ENCODE measurements at places on chromosomes 7 and 10.

GRCh38 chr10:126013489-126014281 lies 117.3 kb downstream of the FANK1 start:
- DNase-seq: no peak

- no peak for DNase-seq
These were observed 117.1 kb downstream of the LCOR start for GRCh38 chr10:96949039-96949683.

DNA sequence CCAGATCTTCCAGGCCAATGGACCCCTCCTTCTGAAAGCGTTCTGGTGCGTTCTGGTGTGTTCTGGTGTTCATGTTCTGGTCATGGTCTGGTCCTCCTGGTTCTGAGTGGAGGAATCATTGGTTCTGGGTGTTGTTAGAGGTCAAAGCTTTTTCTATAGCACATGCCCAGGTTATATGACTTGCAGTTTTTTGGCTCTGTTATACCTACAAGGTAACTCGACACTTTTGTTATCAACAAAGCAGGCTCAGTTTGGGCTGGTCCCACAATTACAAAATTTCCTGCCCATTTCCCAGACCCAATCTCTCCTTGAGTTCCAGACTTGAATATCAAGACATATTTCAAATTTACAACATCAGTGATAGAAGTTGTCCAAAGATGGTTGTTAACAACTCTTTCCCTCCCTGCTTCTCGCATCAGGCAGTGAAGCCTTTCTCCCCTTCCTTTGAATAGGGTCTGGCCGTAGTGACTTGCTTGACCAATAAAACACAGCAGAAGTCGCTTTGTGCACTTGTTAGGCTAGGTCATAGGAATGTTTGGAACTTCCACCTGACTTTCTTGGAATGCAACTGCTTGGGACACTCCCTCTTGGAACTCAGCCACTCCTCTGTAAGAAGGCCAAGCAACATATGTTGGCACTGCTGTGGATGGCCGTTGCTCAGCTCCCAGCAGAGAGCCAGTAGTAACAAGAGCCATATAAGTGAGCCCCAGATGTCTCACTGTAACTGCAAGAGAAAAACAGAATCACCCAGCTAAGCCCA lies 83.1 kb upstream of the STEAP1B start:
- no peak for DNase-seq

DNA sequence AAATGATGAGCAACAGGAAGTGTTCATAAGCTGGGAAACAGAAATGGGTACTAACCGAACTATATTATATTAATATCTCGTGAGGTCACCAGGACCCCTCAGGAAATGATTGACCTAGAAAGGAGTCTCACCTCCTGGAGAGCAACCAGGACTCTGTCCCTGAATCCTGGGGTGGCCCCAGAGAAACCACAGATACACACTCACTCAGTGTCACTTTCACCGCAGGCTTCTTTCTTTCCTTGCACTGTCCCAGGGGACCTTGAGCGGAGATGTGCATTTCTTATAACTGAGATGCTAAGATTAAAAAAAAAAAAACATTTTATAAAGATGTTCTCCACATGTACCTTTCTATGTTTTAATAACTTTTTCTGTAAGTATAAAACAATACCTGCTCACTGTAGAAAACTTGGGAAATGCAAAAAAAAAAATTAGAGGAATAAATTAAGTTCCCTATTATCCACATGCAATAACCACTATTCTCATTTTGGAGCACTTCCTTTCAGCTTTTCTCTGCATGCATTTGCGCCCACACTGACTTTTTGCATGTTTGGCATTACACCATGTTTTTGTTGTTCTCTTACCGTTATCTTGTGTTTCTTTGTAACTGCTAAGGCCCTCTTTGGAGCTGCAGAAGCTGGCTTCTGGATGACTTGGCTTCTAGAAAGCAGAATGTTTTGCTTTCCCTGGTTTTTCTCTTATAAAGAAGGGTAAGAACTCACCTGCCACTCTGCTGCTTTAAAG lies 15.0 kb downstream of the NOD1 start:
- DNase-seq: no peak

- no peak for DNase-seq
These were observed 621 bp upstream of the MORN4 start for GRCh38 chr10:97633921-97634320.

DNA sequence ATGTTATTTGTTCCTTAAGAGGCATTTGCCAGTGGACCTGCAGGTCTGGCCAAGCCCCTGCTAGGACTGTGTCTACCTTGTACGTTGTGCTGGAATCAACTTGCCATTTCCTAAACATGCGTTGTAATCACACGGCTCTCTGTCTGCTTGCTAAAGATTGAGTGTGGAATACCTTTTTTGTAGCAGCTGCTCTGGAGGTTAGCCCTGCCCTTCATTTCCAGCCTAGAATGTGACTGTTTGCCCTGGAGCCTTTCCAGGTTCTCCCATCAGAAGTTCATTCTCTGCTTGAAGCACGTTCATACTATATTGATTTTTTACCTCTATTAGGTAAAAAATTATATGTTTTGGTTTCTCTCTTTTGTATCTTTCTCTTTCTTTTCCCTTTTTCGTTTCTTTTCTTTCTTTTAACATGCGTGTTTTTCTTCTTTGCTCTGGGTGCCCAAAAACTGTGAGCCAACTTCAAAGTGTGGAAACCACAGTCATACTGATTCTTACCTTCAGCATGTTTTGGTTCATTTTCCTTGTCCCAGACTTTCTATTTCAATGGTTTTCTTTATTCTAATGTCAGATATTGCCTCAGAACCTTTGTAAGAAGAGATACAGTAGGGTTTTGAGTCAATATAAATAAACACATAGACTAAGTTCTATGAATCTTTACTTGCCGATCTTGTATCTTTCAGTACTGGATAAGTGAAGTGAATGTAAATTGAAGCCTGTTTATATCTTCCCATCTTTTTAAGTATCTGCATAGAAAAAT lies 111.9 kb upstream of the RPA3 start:
- no peak for DNase-seq

- no peak for DNase-seq
These were observed 107.3 kb upstream of the KDM7A start for GRCh38 chr7:140284062-140284461.

DNA sequence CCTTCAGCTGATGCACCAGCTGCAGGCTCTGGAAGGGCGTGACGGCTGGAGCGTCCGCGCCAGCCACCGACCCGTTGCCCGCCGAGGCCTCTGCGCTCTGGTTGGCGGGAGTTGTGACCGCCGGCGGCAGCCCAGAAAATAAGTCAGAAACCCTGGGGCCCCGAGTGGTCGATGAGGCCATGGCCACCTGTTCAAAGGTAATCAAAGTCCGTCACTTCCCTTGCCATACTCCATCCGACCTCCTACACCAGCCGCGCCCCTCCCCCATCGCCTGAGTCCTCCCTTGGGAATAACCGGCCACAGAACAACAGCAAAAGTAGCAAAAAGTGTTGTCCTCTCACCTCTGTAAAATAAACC lies 406 bp downstream of the PRLHR start:
- no peak for DNase-seq

DNA sequence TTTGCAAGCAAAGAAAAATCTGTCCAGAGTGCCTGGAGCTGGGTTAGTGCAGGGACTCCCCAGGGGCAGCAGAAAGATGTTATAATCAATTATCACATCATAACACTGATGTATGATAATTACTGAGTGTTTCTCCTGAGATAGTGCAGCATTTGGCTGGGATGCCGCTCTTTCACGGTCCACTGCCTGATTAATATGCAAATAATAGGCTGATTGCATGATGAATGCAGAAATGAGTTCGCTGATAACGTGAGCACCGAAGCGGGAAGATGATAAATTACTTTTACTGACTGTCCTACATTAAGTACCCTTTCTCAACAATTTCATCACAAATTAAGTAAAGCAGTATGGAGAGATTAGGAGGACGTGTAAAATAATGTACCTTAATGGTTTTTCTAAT lies 71.4 kb upstream of the SH2B2 start:
- DNase-seq: no peak

DNA sequence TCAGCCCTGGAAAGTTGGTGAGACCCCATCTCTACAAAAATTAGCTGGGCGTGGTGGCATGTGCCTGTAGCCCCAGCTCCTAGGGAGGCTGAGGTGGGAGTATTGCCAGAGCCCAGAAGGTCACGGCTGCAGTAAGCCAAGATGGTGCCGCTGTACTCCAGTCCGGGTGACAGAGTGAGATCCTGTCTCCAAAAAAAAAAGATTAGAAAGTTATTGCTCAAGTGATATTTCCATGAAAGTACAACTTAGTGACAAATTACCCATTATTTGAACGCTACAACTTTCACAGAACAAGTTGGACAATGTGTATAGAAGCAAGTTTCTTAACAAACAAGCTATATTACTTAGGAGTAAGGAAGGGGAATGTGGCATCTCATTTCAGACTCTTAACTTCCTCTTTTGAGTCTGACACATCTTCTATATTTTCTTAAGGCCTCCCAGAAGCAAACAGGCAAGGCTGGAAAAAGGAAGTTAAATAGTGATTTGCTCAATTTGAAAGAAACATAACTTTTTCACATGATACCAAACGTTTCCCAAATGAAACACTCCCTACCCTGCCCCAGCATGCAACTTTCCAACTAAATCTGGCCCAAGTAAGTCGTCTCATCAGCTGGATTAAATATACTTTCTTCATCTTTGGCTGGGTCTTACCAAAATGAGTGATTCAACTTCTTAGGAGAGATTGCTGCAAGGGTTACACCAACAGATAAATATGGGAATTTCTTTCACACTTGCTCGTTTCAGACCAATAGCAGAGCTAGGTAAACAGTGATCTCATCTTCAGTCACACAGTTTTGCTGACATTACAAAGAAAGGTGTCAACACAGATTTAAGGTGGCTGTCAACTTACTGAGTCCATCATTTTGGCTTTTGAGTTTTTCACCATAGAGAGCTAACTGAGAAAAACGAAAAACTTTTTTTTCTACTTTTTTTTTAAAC lies 66.3 kb upstream of the KLF6 start:
- no peak for DNase-seq

- no peak for DNase-seq
These were observed 82.1 kb upstream of the PRPS1L1 start for GRCh38 chr7:18109762-18110161.

GRCh38 chr7:19480383-19480782 lies 228.5 kb downstream of the POLR1F start:
- DNase-seq: no peak

GRCh38 chr10:34575882-34576281 lies 239.2 kb downstream of the PARD3 start:
- no peak for DNase-seq

DNA sequence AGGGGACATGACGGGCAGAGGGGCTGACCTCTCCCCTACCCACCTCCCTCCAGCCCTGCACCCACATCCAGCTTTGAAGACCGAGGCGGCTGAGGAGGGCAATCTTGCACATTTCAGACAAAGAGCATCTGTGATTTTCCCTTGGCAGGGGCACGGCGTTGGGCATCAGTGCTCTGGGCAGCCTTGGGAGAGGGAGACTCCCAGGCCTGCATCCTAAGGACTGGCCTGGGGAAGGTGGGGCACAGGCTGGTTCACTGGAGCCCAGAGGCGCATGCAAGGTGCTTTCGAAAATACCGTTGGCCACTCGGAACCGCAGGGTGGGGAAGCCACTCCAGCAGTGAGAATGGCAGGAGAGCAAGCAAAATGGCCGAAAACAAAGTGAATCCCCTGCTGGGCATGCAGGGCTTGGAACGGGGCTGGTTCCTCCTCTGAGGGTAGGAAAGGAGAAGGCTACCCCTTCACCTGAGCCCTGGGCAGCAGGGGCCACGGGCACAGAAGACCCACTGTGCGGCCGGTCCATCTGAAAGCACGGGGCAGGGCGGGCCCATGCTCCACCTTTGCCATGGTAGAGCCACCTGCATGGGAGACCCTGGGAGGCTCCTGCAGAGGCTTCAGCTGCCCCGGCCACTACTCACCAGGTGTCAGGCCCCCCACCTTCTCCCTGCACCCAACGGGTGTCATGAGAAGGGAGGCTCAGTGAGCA lies 49.8 kb downstream of the EBF3 start:
- DNase-seq: no peak

DNA sequence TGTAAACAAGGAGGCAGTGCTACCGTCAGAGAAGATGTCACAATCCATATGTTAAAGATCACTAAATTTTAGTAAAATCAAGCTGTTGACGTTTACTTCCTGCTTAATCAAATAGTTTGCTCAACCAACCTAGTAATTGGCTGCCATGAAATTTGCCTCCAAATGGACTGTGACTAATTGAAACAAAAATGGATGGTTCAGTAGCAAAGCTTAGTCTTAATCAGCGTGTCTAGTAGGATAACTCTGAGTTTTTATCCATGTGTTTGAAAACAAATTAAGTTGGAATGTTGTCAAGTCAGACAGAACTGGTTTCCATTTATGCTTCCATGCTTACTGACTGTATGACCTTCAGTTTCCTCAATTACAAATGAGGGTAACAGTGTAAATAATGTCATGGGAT lies 1456.7 kb upstream of the CELF2 start:
- no peak for DNase-seq

- no peak for DNase-seq
These were observed 253.3 kb downstream of the SEMA3A start for GRCh38 chr7:83941300-83941699.

GRCh38 chr10:33570495-33570894 lies 236.0 kb upstream of the NRP1 start:
- DNase-seq: no peak

GRCh38 chr10:60426425-60426824 lies 36.8 kb upstream of the ANK3 start:
- no peak for DNase-seq

All from stimulated activated CD8-positive, alpha-beta memory T cell treated with anti-CD3 and anti-CD28 coated beads, Interleukin-4, amount 100 ng/mL, for 4 hours (primary cell).